Hippocampal formation (tissue), 2 donors: ENCODE measurements at places on chromosomes 16 and 17.

DNA sequence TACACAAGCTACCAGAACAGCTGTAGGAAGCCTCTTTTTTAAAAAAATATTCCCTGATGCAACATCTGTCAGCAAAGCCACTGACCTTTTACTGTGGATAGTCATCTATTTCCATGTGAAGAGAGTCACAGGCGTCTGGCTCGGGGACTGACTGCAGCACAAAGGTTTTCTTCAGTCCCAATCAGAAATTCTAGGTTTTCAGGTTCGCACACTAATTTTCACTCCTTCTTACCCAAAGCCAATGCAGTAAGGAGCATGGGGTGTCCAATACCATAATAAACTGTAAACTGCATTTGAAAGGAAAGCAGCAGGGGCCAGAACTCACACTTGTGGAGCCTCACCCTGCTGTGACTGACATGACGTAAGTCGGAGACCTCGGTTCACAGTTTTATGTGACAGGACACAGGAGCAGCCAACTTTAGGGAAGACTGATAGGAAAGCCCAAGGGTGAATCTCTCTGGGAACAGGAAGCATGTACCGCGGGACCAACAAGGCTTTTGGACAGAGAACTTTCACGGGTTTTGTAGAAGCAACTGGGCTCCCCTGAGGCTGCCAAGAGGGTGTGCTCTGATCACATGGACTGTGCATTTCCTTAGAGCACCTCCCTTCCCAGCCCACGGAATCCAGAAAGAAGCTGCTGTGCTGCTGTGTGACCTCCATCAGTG lies 9.1 kb upstream of the TMEM100 start:
- no peak for DNase-seq

- DNase-seq, result no peak
Measured at GRCh38 chr17:31786796-31787481, 72.1 kb downstream of the COPRS start.

GRCh38 chr17:36111068-36111490 lies 7.5 kb downstream of the CCL4 start:
- no peak for DNase-seq

- no peak for DNase-seq
Measured at GRCh38 chr17:50036455-50037261, 19.3 kb upstream of the ITGA3 start.

DNA sequence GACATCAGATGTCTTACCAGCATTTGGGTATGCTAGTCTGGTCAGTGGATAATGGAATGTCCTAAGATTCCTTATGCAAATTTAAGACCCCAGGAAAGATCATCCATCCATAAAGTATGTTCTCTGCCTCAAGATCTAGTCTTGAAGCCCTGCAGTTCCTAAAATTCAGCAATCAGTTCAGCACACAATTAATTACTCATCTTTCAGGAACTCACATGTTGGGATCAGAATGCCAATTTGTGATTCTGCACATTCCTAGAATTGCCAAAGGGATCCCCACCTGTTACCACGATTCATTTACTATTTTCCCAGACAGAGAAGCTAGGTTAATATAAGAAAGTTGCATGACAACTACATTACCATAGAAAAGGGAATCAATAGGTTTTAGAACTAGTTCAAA lies 3.2 kb downstream of the OR2C1 start:
- no peak for DNase-seq

GRCh38 chr17:12727076-12727760 lies 61.5 kb downstream of the MYOCD start:
- DNase-seq, result no peak

GRCh38 chr17:51805185-51805584 lies 353.3 kb downstream of the CA10 start:
- DNase-seq, result no peak

DNA sequence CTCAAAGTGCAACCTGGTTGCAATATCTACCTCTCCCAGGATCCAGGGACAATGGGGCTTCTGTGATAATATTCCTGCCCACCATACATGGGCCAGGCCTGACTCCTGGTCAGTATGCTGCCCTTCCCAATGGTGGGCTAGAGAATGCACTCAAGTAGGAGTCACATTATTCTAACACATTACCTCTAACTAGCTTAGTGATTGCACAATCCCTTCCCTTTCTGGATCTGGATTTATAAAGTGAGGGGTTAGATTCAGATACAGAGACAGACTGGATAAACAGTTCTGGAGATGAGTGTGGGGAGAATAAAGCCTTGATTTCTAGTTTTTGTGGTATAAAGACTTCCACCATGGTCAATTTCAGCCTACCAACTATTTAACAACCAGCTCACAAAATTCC lies 33.0 kb downstream of the LYRM1 start:
- DNase-seq, result no peak

GRCh38 chr16:22330326-22330725 lies 33.1 kb downstream of the POLR3E start:
- DNase-seq, result no peak

DNA sequence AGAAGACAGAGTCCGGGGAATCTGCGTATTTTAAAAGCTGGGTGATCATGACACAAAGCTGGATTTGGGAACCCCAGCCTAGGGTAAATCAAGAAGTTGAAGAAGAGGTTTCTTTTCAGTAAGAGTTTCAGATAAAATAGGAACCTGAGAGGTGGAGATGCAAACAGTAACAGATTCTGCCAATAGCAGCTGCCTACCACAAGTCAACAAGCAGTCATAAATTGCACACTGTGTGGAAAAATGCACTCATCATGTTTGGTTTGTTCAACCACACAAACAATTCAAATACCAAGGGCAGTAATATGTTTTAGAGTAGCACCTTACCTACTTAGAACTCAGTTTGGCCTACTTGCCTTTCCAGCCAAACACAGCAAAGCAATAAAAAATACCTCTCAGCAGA lies 14.0 kb downstream of the MYO1D start:
- DNase-seq, result no peak

GRCh38 chr17:42893359-42893758 lies 7.2 kb upstream of the G6PC1 start:
- DNase-seq, result no peak

- no peak for DNase-seq
Measured at GRCh38 chr16:75226550-75227360, 8.0 kb downstream of the CTRB1 start.

DNA sequence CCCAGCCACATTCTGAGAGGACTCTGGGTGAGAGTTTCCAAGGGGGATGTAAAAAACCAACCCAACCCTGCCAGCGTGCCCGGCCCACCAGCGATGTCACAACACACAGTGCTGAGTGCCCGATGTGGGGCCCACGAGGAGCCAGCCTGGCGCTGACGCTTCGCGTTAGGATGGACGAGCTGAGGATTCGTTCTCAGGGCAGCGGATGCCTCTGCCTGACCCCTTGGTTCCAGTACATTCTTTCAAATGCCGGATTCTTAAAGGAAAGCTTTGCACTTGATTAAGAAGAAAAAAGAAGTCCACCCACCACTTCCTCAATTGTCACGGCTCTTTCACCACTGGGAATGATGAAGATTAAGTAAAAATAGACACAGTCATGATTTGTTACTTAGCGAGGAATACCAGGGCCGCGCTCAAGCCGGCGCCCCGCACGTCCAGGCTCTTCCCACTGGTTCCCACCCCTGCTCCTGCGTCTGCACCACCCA lies 79.4 kb downstream of the IRF8 start:
- no peak for DNase-seq

DNA sequence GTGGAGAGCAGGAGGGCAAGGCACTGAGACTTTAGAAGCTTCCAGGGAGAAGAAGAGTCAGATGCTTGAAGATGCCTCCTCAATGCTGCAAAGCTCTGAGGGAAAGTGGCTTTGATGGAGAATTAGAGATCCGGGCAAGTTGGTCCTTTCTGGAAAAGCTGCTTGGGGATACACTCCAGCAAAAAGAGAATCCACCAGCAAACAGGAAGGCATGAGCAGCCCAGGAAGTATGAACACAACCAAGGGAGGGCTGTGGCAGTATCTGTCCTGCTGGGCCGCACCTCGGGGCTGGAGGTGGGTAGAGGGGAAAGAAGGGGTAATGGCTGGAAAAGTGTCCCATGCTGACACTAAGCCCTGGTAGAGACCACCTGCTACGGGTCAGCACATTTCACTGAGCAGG lies 5.3 kb downstream of the LMF1 start:
- no peak for DNase-seq

- no peak for DNase-seq
Measured at GRCh38 chr16:89061590-89062380, 31.9 kb upstream of the ACSF3 start.

GRCh38 chr16:56670620-56670934 lies 963 bp downstream of the MT1H start:
- DNase-seq, result no peak

DNA sequence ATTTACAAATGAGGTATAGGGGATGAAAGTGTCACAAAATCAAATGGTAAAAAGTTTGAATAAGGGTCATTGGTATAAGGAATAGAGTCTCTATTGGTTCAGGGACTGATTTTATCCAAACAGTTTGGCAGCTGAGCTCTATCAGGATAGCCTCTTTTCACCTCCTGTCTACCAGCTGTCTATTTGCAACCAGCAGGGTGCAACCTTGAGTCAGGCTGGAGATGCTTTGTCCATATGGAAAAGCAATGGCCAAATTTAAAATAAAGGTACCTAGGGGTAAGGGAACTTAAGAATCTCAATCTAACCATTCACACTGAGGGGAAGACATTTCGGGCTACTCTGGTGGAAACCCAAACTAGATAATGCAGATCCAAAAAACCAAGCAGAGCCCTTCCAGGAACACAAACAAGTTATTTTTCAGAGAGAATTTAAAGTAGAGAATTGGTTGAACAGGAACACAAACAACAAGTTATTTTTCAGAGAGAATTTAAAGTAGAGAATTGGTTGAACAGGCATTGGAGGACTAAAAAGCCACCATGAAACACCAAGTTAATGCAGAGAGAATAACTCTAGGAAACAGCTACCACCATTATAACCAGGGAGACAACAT lies 12.6 kb upstream of the CA10 start:
- no peak for DNase-seq

DNA sequence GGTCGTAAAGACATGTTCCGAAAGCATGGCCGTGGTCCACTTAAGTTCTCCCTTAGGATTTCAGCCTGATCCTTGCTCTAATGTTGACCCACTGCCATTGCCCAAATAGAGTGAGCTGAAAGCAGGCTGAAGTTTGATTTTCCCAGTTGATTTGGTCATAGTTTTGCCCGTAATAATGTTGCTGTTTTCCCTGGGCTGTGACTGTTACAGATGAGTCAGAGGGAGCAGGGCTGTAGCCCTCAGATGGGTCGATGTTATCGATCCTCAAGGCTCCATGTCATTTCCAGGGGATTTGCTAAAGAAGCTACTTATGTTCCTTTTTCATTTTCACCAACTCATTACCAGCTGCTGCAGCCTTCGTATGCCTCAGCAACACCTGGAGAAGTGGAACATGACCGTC lies 169.0 kb upstream of the ZFHX3 start:
- DNase-seq, result no peak

- no peak for DNase-seq
Measured at GRCh38 chr16:53952215-53953208, 248.6 kb downstream of the FTO start.

DNA sequence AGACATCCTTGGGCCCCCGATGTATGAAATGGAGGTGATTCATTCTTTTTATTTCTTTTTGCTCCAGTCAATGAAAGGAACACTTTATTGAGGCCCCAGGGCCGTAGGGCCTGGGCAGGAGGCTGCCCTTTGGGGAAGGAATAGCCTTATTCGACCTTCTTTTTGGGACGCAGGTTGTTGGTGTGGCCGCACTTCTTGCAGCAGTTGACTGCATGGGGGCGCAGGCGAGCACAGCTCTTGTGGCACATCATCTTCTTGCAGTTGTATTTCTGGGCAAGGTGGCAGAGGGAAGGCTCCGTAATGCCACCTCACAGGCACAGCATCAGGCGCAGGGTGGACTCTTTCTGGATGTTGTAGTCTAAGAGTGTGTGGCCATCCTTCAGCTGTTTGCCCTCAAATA lies 50.9 kb downstream of the SIAH1 start:
- no peak for DNase-seq

DNA sequence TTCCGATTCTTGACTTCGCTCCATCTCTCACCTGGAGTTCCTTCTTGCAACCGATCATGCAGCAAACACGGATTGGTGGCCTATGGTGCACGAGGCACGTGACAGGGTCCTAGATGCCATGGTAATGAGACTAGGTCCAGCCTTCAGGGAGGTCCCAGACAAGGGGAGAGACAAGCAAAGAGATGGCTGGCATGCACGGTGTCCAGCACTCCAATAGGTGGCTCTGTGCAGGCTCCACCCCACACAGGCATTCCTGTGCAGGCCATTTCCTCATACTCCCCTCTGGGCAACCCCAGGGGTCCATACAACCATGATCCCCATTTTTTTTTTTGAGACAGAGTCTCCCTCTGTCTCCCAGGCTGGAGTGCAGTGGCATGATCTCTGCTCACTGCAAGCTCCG lies 31.3 kb downstream of the WNT9B start:
- no peak for DNase-seq

DNA sequence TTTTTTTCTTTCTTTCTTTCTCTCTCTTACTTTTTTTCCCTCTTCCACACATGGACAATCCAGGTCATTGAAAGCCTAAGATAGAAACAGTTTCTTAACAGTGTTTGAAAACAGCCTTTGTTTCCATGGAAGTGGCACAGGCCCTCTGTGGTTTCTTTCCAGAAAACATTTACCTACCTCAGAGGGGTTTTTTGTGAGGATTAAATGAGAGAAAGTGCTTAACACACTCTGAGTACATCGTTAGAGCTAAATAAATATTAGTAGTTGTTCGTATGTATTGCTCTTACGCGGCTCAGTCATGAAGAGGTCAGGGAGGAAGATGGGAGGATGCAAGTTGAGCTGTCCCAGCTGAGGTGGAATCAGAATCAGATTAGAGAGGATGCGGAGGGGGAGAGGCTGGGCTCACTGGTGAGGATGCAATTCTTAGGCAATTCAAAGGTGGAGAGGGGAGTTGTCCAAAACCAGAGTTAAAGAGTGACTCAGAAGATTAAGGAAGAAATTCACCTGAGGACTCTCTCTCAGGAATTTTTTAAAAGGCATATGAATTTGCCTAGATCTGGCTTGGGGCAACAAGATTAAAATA lies 345.4 kb downstream of the PMP22 start:
- no peak for DNase-seq

DNA sequence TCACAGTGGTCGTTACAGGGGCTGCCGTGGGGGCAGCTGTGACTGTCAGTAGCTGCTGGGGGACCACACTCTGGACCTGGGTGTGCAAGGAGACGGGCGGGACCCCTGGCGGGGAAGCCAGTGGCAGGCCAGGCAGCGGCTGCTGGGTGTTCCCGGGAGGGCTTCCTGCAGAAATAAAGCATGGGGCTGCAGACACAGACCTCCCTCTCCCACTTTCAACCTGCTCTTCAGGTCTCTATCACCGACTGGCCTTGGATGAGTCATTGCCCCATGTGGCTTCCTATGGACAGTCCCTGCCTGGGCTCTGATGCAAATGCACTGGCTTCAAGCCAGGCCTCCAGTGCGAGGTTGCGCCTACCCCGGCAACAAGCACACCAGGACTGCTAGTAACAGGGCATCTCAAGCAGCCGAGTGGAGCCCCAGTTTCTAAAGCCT lies 17.2 kb downstream of the SREBF1 start:
- peak; percentile 64 for DNase-seq
